ENCODE measurements at places on chromosomes 2 and 18.

GRCh38 chr2:58428096-58429013 lies 187.2 kb upstream of the FANCL start:
- DNase-seq: no peak

DNA sequence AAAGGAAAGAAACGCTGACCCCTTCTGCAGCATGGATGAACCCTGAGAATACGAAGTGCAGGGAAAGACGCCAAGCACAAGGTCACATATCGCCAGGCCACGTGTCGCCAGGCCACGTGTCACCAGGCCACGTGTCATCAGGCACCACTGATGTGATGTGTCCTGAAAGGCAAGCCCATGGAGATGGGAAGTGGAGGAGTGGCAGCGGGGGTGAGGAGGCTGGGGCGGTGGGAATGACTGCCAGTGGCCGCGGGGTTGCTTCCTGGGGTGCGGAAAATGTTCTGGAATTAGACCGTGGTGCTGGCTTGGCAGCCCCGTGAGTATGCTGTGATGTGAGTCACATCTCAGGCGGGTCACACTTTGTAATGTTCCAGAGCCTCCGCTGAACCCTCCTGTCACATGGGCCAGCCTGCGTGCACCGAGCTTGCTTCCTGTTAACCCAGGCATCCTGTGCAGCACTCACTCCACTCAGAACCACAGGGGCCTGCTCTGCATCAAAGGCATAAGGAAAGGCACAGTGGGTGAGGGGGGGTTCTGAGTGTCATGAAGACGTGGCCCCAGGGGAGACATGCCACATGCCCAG lies 39.0 kb downstream of the SLC66A2 start:
- DNase-seq: no peak

DNA sequence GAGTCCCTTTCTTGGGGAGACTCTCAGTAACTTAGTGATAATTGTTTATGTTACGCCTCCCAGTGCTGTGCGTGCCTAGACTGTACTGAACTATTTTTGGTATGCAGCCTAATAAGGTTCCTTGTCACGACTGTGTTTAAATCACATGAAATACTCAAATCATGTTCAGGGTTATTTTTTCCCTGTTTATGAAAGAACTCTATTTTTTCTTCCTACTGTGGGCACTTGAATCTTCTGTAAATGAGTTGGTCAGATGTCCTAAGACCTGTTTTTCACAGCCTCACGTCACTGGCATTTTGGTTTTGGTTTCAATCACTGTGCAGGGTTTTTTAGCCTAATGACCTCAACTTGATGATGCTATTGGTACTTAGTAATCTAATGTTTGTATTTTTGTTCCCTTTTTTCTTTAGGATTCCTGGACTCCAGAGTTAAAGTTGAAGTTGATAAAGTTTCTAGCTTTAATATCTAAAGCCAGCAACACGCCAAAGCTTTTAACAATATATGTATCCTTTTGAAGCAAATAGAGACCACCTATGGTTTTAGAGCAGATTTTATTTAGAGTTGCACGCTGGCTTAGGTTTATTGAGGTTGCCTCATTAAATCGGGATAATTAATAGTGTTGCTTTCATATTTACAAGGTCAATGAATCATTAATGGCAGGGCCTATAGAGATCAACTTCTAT lies 24.0 kb downstream of the ARMC9 start:
- no peak for DNase-seq

- DNase-seq: no peak
Observed at GRCh38 chr2:37847792-37848191, 77.3 kb upstream of the RMDN2 start.

DNA sequence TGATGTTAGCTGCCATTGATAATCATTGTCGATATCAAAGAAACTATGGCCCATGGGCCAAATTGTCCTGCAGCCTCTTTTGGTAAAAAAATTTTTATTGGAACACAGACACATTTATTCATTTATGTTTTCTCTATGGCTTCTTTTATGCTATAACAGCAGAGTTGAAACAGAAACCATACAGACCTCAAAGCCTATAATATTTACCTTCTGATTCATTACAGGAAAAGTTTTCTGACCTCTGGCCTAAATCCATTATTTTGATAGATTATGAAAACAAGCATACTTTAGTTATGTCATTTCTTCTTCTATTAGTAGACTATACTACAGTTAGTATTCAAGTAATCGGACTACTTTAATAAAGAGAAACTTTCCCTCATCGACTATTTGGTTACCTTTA lies 349.7 kb upstream of the GALNT5 start:
- no peak for DNase-seq

DNA sequence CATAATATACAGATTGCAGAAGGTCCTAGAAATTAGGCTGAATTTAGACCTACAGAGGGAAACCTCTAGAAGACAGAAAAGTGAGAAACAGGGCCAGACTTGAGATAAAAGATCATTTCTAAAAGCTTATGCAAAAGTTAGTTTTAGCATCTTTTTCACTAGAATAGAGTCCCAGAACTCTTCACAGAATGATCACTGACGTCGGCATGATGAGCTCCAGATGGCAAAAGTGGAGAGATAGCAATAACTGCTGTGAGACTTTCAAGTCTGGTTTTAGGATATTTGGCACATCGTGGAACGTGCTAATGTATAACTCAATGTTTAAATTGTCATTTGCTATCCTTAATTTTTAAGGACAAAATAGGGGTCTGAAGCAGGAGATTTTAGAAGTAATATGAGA lies 1050.7 kb upstream of the CELF4 start:
- no peak for DNase-seq

DNA sequence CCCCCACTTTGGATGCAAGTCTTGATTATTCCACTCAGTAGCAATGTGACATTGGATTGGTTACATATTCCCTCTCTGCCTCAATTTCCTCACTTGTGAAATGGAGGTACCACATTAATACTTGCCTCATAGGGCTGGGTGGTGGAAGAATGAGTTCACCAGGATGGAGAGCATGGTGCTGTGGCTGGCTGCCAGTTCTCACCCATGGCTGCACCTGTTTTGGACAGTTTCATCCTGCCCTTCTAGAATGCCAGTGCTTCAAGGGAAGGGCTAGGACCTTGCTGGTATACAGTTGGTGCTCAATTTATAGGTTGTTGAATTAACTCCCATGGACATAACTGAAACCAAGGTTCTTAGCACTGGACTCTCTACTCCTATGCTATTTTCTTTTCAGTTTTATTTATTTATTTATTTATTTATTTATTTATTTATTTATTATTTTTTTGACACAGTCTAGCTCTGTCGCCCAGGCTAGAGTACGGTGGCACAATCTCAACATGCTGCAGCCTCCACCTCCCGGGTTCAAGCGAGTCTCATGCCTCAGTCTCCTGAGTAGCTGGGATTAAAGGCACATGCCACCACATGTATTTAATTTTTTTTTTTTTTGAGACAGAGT lies 5.3 kb upstream of the SH3RF3 start:
- DNase-seq: no peak

Data from cortex of kidney (tissue), 1 donor.